NCI-H2171 (cell line): ENCODE measurements at places on chromosomes 16 and 17.

DNA sequence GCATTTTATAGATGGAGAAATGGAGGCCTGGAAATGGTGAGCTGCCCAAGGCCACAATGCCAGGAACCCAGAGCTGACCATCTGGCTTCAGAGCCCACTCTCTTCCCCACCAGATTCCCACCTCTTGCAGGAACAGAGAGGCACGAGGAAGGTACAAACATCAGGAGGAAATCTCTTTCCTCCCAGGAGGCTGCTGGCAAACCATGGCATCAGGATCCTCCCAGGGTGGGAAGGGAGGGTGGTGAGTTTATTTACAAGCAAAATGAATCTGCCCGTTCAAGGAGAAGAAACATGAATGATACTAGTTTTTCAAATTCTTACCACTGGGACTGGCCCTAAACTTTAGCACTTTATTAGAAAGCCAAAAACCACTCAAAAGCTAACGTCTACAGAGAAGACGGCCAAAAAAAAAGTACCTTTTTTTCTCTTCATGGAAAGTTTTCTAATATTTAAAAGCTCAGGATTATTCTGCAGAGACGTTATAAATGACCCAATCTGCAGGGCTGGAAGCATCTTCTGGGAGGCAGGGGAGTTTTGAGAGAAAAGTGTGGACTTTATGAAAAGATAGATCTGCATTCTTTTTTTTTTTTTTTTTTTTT lies 79.1 kb downstream of the NXN start:
- DNase-seq: no peak

GRCh38 chr17:69363488-69364210 lies 36.7 kb upstream of the ABCA5 start:
- no peak for DNase-seq

DNA sequence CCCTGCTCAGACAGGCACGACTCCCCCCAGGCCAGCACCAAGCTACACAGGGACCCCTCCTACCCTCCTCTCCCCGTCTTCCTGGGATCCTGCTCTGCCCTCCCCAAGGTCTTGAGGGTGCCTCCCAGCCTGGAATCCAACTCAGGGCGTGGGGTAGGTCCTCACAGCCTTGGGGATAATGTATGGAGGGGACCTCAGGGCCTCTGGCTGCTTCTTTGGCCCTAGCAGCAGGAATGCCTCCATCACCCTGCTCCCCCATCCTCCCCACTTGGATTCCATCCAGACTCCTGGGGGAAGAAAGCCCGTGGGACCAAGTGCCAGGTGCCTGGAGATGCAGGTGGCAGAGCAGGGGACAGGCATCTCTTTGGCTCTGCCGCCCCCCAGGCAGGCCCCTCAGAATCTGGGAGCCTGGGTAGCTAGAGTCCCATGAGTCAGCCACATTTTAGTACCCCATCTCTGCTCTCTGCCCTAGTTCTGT lies 10.7 kb upstream of the STAC2 start:
- DNase-seq: peak; percentile 63

GRCh38 chr16:87420026-87421002 lies 28.2 kb downstream of the MAP1LC3B start:
- no peak for DNase-seq

DNA sequence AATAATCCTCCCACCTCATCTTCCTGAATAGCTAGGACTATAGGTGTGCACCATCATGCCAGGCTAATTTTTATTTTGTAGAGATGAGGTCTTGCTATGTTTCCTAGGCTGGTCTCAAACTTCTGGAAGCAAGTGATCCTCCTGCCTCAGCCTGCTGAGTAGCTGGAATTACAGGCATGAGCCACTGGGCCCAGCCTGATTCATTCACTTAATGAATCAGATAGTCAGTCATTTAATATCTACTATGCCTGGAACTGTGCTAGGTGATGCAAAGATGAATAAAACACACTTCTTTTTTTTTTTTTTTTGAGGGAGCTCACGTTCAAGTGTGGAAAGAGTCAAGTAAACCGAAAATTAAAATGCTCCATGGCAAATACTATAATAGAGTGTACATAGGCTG lies 39.4 kb downstream of the EFCAB13 start:
- DNase-seq: no peak

DNA sequence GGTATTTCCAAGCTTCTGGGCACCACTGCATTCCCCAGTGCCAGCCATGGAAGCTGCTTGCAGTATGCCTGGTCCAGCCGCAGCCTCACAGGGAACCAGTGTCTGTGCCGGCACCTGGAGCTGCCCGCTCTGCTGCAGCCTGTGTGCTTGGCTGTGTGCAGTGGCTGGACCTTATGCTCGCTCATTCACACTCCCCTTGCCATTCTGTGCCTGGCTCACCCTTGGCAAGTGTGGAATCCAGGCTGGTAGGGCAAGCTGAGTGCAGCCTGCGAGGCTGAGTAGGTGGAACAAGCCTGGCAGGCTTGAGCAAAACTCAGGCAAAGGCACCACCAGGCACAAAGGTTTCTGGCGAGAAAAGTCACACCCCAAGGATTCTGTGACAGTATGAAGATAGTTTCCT lies 144.0 kb downstream of the MYO1D start:
- DNase-seq: no peak

GRCh38 chr17:41678411-41678906 lies 10.2 kb upstream of the EIF1 start:
- DNase-seq: no peak

DNA sequence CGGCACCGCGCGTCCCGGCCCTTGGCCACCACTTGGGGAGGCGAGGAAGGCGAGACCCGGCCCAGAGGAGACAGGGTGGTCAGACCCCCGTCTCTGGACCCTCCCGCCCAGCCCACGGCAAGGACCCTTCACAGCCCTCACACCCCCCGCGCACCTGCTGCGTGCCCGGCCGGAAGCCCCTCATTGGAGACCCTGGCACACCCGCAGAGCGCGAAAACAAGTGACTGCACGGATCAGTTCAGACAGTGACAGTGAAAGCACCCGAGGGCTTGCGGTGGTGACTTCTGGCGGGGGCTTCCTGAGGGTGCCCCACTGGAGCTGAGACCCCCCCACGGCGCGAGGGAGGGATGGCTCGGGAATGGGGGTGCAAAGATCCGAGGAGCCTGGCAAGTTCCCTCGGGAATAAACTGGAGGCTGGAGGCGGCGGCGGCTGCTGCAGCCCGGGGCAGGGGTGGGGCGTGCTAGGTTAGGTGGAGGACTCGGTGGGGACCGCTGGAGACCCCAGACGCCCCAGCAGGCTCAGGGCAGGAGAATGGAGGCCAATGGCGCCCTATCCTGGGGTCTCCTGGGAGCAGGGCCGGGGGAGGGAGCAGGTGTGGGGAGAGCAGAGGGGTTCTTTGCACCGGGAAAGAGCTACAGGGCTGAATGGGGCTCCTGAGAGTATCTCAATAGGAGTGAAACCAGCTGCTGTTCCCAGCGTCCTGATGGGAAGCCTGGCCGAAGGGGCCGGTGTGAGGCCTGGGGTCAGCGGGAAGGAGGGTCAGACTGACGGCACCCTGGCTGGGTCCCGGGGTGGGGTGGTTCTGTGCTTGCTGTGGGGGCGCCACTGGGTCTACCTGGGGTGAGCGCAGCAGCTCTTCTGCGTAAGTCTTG lies 824 bp upstream of the FBXL16 start:
- DNase-seq: peak; percentile 57

DNA sequence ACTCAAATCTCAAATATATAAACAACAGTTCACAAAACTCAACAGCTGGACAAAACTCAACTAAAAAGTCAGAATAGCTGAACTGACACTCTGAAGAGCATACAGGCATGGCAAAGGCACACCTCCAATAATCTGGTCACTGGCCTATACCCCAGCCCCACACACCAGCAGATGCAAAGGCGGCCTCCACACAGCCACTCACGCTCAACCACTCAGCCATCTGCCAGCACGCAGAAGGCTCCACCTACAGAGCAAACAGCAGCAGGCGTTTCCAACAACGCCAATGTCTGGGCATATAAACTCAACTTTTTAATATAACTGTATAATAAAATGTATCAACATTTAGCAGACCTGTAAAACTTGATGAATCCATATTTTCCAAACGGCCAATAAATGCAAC lies 17.2 kb downstream of the USP7 start:
- peak; percentile 34 for DNase-seq

DNA sequence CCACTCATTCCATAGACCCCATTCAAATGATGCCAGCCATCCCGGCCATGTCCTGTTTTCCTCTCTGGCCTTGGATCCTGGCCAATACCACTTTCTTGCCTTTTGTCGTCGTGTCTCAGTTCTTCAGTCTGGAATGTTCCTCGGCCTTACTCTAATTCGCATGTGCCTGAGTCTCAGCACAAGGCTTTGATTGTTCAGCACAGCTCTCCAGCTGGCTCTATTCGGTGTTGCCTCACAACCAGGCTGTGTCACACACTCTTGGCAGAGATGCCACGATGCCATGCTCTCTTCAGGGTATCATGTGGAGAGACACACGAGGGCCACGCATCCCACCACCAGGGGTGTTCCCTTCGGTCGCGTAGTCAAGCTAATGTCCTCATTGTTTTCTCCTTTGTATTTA lies 1.8 kb upstream of the VPS4A start:
- no peak for DNase-seq

GRCh38 chr17:83062011-83062817 lies 17.2 kb upstream of the METRNL start:
- DNase-seq: no peak

GRCh38 chr17:13107676-13108235 lies 89.9 kb upstream of the ELAC2 start:
- no peak for DNase-seq

DNA sequence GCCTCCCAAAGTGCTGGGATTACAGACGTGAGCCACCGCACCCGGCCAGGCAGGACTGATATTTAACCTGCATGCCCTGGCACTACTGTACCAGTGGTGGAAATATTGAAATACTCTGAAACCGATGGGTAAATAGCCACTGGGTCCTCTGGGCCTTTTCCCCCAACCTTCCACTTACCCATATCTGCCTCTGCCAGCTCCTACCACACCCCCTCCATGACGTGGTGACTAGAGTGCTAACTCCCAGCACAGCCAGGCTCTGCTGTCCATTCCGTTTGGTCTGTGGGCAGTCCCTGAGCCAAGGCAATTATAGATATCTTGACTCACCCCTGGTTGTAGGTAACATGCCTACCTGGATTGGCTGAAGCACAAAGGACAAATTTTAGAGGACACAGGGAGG lies 187.8 kb downstream of the PRKCB start:
- DNase-seq: no peak

DNA sequence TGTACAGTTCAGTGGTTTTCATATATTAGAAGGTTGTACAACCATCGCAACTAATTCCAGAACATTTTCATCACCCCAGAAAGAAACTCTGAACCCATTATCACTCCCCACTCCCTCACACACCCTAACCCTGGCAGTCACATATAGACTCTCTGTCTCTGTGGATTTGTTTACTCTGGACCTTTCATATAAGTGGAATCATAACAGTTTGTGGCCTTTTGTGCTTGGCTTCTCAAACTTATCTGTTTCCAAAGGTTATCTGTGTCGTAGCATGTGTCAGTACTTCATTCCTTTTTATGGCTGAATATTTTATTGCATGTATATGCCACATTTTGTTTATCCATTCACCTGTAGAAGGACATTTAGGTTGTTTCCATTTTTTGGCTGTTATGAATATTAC lies 12.4 kb downstream of the TENT4B start:
- no peak for DNase-seq

DNA sequence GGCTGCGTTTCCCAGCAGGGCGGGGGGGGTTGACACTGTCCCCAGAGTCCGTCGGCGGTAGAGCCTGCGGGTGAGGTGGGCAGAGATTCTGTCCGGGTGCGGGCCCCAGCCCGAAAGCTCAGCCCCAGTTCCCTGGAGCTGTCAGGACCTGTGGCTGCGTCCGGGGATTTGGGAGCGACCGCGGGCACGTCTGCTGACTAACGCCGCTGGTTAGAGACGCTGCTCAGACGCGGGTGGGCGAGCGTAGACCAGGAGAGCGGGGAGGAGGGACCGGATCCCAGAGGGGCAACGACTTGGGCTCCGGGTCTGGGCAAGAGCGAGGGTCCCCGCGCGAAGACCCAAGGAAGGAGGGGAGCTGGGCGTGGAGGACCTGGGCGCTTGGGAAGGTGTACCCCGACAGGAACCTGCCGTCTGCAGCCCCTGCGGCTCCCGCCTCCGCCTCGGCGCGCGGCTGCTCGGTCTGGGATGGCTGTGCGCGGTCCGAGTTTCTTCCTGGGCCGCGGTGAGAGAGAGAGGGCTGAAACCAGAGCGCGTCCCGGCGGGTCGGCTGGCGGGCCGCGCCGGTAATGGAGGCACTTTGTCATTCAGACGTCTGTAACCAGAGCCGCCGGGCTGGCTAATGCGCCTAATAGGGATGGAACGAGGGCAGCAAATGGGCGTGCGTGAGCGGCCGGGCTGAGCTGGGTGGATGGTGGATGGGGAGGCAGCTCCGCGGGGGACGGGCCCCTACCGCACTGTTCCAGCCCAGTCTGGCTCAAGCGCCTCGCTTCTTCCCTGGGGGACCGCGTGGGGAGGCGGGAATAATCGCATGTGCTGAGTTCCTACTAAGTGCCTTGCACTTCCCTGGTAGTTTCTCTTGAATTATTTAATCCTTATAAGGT lies 2.3 kb downstream of the NGFR start:
- peak; percentile 43 for DNase-seq

GRCh38 chr17:37107406-37108083 lies 158.8 kb downstream of the AATF start:
- DNase-seq: no peak

- no peak for DNase-seq
Observed at GRCh38 chr16:48607056-48607825, 2.7 kb downstream of the N4BP1 start.

- no peak for DNase-seq
Observed at GRCh38 chr17:32660496-32660985, 173.7 kb downstream of the CDK5R1 start.

DNA sequence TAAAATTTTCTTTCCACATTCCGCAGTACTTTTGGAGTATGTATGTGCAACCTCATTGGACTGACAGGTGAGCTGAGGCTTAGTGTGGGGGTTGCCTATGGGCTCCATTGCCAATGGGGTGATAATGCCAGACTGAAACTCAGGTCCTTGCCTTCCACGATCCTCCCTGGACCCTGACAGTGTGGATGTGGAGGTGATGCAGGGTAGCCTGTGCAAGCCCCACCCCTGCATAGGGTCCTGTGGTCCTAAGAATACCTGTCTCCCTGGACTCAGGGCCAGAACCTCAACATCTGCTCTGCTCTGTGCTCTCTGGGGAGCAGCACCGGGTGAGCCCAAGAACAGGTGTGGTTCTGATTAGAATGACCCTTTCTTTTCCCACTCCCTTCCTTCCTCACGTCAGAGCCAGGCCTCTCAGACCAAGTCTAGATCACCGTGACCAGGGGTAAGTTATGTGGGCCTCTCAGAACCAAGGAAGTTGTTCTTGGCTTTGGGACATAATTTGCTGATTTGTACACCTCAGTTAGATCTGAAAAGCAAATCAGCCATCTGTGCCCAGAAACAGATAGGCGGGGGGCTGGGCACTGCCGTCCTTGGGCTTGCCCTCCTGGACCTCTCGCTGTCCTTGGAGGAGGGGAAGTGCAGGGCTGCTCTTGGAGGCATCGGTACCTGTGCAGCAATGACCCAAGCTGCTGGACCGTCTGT lies 8.4 kb upstream of the TNS4 start:
- DNase-seq: no peak

- DNase-seq: no peak
Observed at GRCh38 chr16:82024883-82025282, 10.2 kb upstream of the HSD17B2 start.
